ENCODE measurements at places on chromosomes 4 and X. TPM values are rescaled to one million over a fixed set of nuclear protein-coding genes. Genes with fewer than 3 reads are reported as not detected.
A peak's percentile ranks its signal among the peaks of the same experiment; 100 is the strongest.

DNA sequence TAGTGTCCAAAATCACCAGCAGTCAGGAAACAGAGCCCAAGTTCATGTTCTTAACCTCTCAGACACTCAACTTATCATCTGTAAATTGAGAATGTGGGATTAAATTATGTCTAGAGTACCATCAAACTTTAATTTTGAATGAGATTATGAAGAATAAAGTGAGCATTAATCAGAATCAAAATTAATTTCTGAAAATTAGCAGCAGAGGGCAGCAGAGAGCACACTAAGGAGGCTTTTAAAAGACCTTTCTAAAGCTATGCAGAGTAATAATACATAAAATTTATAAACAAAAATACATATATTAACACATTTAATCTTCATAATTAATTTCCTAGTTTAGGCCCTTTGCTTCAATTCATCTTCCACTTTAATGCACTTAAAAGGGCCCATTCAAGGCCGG is 7.1 kb downstream of the TASL start:
- no peaks in the 10 kb centered on the region for H3K4me1 ChIP-seq
- H3K27ac ChIP-seq = no peak overlapping the region
- peak; percentile 17 for DNase-seq
- H3K4me3 ChIP-seq = no peak overlapping the region

The FAM133A gene
- total RNA-seq = 0.11 TPM

DNA sequence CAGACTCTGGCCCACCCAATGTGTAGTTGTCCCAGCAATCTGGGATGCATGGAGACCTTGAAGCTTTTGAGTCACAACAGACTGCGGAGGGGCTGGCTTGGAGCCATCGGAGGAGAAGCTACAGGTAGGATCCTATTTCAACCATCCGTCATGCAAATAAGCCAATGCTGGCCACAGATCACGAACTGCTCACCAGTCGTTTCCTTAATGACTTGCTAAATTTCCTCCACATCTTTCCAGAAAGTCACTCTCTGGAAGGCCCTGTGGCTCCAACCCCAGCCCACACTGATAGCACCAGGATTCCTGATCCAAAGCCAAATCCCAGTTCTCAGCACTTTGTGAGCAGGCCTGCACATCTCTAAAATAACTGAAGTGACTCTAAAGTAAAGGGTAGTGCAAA is 321.3 kb downstream of the RAB28 start:
- H3K4me3 ChIP-seq = no peak overlapping the region
- no peak for DNase-seq
- H3K27me3 ChIP-seq = no peaks in the 10 kb centered on the region

GRCh38 chrX:120287513-120288112 is 23.6 kb downstream of the TMEM255A start:
- no peak overlapping the region for H3K4me3 ChIP-seq
- no peak overlapping the region for H3K27ac ChIP-seq
- peaks cover 5% of the 10 kb centered on the region for H3K4me1 ChIP-seq
- no peaks in the 10 kb centered on the region for H3K27me3 ChIP-seq

DNA sequence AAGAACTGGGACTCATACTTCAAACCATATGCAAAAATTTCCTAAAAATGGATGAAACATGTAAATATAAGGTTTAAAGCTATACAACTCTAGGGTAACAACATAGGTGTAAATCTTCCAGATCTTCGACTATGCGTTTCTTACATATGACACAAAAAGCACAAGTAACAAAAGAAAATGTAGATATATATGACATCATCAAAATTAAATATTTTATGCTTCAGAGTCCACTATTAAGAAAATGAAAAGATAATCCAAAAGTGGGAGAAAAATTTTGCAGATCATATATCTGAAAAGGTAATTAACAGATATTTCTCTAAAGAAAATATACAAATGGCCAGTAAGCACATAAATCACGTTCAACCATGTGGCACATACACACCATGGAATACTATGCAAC is 164.2 kb upstream of the ACTRT1 start:
- H3K27me3 ChIP-seq = no peaks in the 10 kb centered on the region
- no peaks in the 10 kb centered on the region for H3K36me3 ChIP-seq
- no peak overlapping the region for H3K4me3 ChIP-seq
- H3K4me1 ChIP-seq = no peaks in the 10 kb centered on the region
- no peak overlapping the region for H3K27ac ChIP-seq

Data from K562 (cell line).